ENCODE measurements at places on chromosomes 7 and 10.

GRCh38 chr10:120423431-120424197, 33.4 kb upstream of the PLPP4 start:
- no peak for DNase-seq
- H3K27me3 ChIP-seq, result peaks cover 14% of the 10 kb centered on the region
- no peaks in the 10 kb centered on the region for H3K4me1 ChIP-seq
- no peaks in the 10 kb centered on the region for H3K36me3 ChIP-seq
- H3K4me3 ChIP-seq, result no peak overlapping the region
- H3K27ac ChIP-seq, result no peak overlapping the region

DNA sequence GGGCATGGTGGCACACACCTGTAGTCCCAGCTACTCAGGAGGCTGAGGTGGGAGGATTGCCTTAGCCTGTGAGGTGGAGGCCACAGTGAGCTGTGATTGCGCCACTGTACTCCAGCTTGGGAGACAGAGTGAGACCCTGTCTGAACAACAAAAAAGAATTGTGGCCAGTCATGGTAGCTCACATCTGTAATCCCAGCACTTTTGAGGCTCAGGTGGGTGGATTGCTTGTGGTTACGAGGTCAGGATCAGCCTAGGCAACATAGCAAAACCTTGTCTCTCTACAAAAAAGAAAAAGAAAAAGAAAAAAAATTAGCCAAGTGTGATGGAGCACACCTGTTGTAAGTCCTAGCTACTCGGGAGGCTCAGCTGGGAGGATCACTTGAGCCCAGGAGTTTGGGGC, 22.8 kb downstream of the MARCHF5 start:
- no peak overlapping the region for H3K4me3 ChIP-seq
- DNase-seq, result no peak
- no peaks in the 10 kb centered on the region for H3K27me3 ChIP-seq
- H3K27ac ChIP-seq, result no peak overlapping the region
- H3K4me1 ChIP-seq, result peaks cover 22% of the 10 kb centered on the region
- peaks cover 33% of the 10 kb centered on the region for H3K36me3 ChIP-seq

DNA sequence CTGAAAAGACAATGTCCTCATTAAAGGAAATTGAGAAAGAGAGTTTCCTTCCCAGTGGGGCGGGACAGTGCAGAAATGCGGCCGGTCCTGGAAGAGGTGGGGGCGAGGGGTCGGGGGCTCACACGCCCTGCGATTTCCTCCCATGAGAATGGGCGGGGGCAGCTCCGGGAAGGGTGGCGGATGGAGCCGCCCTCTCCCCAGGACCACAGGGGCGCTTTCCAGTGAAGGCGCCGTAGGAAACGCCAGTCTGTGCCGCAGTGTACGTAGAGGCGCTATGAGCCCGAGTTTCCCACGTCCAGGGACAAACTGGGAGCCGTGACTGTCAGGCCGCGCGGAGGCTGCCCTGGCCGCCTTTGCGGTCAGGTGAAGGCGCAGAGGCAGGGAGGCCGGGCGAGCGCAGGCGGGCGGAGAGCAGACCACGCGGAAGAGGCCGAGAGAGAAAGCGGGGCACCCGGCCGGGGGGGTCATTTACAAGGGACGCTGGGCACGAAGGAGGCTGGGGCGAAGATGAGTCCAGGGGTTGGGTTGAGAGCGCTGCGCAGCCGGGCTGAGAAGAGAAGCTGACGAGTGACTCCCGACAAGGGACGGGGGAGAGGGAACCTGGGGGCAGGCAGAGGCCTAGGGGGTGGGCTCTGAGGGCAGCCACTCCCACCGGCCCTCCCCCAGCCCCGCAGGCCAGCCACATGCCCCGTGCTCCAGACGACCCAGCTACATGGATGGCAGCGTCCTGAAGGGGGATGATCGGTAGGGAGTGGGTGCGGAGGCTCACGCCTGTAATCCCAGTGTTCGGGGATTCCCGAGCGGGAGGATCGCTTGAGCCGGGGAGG, 45.0 kb downstream of the ALOX5 start:
- peaks cover 37% of the 10 kb centered on the region for H3K4me1 ChIP-seq
- H3K27ac ChIP-seq, result peak overlapping the region; percentile 94
- peak overlapping the region; percentile 74 for H3K4me3 ChIP-seq
- H3K27me3 ChIP-seq, result no peaks in the 10 kb centered on the region

GRCh38 chr10:3324612-3325038, 152.0 kb upstream of the PITRM1 start:
- H3K4me1 ChIP-seq, result no peaks in the 10 kb centered on the region
- no peak overlapping the region for H3K27ac ChIP-seq
- no peak for DNase-seq
- H3K4me3 ChIP-seq, result no peak overlapping the region

GRCh38 chr7:158030071-158030470, 557.6 kb downstream of the PTPRN2 start:
- no peak for DNase-seq
- H3K27me3 ChIP-seq, result peaks cover 57% of the 10 kb centered on the region
- H3K27ac ChIP-seq, result no peak overlapping the region
- H3K36me3 ChIP-seq, result no peaks in the 10 kb centered on the region
- no peaks in the 10 kb centered on the region for H3K4me1 ChIP-seq

DNA sequence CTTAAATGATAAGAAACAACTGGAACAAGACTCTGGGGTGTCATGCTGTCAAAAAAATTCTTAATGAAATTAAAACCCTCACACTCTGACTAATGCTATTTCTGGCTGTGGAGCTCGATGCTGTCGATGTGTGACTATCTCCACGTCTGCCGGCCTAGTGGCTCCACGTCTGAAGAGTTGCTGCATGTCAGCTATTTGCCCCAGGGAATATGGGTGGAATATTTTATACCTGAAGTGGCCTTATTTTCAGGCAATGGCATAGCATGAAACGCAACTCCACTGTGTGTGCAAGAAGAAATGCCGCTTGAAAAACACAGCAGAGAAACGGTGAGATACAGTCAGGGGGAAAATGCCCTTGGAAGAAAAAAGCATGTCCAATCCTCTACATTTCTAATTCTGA, 50.9 kb upstream of the MGMT start:
- peaks cover 19% of the 10 kb centered on the region for H3K4me1 ChIP-seq
- no peak overlapping the region for H3K4me3 ChIP-seq
- H3K27ac ChIP-seq, result no peak overlapping the region
- no peaks in the 10 kb centered on the region for H3K36me3 ChIP-seq
- peaks cover 54% of the 10 kb centered on the region for H3K27me3 ChIP-seq
- no peak for DNase-seq

DNA sequence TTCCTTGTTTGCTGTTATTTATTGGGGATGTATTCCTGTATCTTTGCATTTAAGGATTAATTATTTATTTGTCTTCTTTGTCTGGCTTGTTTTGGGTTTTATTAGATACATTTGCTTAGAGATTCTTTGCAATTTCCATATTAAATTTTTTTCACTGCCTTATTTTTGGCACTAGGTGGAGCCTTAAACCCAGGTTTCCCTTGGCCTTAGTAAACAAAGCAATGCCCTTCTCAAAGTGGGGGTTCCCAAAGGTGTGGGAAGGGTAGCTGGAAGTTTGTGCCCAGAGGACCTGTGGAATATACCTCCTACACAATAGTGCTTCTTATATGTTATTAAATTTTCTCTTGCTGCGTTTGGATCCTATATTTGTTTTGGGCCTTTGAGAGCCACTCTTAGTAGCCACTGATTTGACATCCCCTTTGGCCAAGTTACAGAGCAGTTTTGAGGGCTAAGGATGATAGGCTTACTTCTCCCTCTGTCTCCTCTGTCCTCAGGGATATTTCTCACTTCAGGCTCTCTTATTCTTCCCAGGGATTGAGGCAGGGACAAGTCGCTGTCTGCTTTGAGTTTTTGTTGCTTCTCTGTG, 162.3 kb downstream of the ITGB1 start:
- H3K4me3 ChIP-seq, result no peak overlapping the region
- H3K27me3 ChIP-seq, result no peaks in the 10 kb centered on the region
- H3K4me1 ChIP-seq, result no peaks in the 10 kb centered on the region
- no peak overlapping the region for H3K27ac ChIP-seq
- DNase-seq, result no peak

DNA sequence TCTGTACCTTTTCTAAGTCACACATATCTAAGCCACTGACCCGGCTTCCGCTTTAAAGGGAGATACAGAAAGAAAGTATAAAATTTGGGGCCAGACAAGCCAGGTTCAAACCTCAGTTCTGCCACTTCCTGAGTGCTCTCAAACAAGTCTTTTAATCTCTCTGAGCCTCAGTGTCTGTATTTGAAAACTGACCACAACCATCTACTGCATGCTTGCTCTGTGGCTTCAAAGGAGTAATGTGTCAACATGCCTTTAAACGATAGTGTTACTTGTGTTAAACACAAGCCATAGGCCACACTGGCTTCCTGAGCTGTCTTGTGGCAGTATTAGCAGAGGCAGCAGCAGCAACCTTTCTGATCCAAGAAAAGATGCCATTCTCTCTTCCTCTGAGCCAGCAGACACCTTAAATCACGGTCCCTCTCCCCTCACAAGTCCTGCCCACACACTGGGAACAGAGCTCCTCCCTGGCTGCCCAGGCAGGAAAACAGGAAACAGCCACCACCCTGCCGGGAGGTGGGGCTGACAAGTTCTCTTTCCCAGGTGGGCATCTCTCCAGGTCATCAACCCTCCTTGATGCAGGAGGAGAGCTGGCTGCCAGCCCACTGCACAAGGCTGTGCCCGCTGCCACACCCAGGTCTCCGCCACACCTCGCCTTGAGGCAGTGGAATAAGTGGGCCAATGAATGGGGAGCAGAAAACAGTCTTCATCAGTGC, 10.7 kb downstream of the HIP1 start:
- no peaks in the 10 kb centered on the region for H3K27me3 ChIP-seq
- peaks cover 18% of the 10 kb centered on the region for H3K4me1 ChIP-seq
- H3K27ac ChIP-seq, result peak overlapping the region; percentile 49
- DNase-seq, result peak; percentile 30
- no peaks in the 10 kb centered on the region for H3K36me3 ChIP-seq
